Left hindlimb (tissue), 1 donor: ENCODE measurements at places on chromosomes 6 and 20.

GRCh38 chr20:53859684-53860083, 210.7 kb downstream of the BCAS1 start:
- DNase-seq: peak; percentile 76

GRCh38 chr20:33410081-33410742, 8.9 kb upstream of the CDK5RAP1 start:
- DNase-seq: no peak

GRCh38 chr6:104632588-104632987, 227.1 kb downstream of the HACE1 start:
- DNase-seq: no peak

DNA sequence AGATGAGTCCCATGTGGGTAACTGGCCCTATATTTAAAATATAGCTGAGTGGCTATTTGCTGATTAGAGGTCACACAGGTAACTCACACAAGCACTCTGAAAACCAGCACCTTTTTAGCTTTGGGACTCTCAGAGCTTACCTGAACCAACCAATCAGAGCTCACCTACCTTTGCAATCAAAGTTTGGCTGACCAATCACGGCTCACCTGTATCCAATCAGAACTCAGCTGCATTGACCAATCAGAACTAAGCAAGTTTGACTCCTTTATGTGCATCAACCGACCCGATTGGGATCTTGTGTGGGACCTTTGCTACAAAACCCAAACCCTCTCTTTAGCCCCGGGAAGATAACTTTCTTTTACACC, 106.8 kb upstream of the NXT1 start:
- DNase-seq: no peak

DNA sequence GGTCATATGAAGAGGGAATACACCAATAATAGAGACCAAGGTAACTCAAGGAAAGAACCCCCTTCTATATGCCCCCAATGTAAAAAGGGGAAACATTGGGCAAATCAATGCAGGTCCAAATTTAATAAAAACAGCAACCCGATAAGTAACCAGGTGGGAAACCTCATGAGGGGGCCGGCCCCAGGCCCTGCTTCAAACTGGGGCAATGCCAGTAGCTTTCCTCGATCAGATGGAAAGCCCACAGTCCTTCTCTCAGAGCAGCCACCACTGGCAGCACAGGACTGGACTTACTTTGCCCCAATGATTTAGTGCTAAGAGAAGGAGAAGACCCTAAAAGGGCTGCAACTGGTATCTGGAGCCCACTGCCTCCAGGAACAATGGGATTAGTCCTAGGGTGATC, 65.6 kb upstream of the ASCC3 start:
- DNase-seq: no peak
